Activated CD8-positive, alpha-beta memory T cell treated with anti-CD3 and anti-CD28 coated beads for 1 hour (primary cell): ENCODE measurements at places on chromosomes 11 and 22.

DNA sequence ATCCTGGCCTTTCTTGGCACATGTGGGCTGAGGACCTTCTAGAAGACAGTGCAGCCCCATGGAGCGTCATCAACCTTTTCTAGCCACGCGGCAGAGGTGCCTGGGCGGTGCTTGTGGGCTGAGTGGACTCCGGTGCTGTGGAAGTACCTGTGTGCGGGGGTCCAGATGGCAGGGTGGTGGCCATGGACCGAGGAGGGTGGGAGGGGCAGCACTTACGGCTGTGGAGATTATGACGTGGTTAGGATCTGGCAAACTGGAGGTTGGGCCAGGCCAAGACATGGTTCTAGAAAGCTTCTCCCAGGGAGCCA lies 2.0 kb downstream of the TUB start:
- no peak for DNase-seq

GRCh38 chr11:65159012-65159411 lies 11.0 kb upstream of the SPDYC start:
- DNase-seq: no peak

- no peak for DNase-seq
These were observed 35.9 kb downstream of the CTSC start for GRCh38 chr11:88301488-88302140.

- DNase-seq: no peak
These were observed 2.9 kb downstream of the IL18 start for GRCh38 chr11:112161012-112161411.
